ENCODE measurements at places on chromosomes 5 and 9.

DNA sequence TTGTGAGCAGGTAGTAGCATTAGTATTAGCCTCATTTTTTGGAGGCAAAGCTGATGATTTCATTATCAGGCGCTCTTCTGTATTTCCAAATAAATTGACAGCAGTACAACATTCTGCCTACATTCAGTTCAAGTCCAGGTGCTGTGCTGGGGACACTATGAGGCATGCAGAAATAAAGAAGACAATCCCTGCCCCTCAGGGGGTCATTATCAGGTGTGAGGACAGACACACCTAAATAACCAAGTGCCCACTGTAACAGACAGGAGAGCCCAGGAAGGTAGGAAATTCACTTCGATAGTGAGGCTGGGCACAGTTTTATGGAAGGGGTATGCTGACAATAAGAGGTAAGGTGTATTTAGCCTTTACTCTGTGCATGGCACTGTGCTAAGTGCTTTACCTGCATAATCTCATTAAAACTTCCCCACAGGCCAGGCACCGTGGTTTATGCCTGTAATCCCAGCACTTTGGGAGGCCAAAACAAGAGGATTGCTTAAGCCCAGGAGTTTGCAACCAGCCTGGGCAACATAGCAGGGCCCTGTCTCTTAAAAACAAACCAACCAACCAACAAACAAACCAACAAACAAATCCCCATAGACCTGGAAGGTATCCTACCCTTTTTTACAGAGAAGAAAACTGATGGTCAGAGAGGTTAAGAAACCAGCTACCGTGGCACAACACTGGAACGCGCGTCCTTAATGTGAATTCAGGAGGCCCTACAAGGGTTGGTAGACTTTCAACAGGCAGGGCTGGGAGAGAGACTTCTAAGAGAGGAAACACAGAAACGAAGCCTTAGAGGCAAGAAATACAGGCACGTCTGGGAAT is 17.5 kb upstream of the GPX3 start:
- no peak for DNase-seq

DNA sequence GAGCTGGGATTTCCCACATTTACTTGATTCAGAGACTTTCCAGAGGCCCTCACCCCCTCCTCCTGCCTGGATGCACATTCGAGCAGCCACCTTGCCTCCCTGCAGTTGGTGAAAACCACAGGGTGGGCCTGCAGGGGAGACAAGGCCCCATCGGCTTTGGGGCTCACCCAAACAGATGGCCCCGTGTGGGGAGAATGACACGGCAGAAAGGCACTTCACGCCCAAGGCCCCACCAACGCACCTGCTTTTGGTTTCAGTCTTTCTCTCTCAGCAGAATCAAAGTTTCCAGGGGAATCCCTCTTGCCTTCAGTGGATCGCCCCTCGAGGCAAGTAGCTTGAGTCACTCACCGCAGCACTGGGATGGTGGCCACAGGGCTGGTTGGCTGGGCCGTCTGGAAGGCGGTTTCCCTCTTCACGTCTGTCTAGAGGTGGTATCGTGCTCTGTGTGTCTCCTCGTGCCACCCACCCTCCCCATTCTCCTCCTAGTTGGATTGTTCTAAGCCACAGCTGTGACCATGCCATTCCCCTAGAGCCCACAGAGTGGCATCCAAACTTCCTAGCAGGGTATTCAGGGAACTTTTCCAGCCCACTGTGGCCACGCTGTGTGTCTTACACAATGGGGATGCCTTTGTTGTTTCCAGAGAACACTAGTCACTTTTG is 31.8 kb downstream of the SEC61B start:
- DNase-seq = no peak

- DNase-seq = peak; percentile 69
Measured at GRCh38 chr9:93699650-93700049, 123.3 kb downstream of the PHF2 start.

GRCh38 chr9:35736201-35736633 is 3.8 kb downstream of the CREB3 start:
- DNase-seq = peak; percentile 58

GRCh38 chr9:72315089-72315509 is 49.9 kb downstream of the ZFAND5 start:
- peak; percentile 30 for DNase-seq

GRCh38 chr5:79878721-79879336 is 112.2 kb downstream of the MTX3 start:
- DNase-seq = no peak

DNA sequence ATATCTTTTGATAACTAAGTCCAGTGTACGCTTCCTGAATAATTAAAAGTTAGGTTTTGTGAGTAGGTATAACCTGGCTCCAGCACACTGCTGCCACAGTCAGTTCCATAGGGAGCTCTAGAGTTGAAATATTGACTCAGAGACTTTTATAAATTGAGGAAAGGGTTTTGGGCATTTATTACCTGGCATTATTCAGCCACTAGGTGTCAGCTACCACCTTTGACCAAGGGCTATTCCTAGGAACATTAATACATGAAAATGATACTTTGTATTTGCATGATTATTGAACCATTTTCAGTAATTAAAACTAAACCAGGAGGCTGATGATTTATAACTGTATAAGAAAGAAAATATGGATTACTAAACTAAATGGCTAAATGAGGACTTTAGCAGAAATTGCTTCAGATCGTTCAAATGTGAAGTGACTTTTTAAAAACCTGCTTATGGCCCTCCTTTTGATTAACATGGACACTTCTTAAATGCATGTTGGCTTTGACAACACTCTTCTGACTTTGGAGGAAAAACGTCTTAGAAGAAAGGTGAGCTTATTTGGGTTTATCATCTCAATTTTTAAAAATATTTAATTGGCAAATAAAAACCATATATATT is 83.0 kb downstream of the SMC2 start:
- no peak for DNase-seq

DNA sequence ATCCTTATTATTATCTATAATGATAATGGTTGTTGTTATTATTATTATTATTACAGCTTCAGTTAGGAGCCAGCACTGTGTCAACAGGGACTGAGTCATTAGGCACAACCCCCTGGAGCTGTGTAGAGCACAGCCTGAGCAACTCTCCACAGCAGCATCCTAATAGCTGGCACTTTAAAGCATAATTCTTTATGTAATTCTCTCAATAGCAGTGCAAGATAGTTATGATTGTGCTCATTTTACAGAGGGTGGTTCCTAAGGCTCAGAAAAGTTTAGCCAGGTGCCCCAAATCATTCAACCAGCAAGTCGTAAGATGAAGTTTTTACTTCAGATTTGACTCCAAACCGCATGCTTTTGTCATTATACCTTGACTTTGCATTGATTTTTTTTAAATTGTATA is 390.3 kb downstream of the ANXA1 start:
- DNase-seq = no peak

GRCh38 chr9:120845255-120845654 is 2.5 kb upstream of the PSMD5 start:
- no peak for DNase-seq

DNA sequence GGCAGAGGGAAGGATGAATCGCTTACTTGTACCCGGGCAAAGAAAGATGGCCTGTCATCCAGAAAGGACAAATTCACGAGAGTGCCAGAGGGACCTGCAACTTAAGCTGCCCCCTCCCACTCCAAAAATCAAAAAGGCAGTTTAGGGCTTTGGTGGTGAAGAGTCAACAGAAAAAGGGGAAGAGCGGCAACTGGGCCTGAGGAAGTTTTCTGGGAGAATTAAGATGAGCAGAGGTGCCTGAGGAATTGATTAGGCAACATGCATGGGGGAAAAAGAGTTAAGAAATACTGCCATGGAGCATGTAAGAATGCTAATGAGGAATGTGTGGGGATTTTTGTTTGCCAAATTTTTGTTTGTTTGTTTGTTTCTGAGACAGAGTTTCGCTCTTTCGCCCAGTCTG is 1.8 kb upstream of the ACTL7B start:
- DNase-seq = no peak

DNA sequence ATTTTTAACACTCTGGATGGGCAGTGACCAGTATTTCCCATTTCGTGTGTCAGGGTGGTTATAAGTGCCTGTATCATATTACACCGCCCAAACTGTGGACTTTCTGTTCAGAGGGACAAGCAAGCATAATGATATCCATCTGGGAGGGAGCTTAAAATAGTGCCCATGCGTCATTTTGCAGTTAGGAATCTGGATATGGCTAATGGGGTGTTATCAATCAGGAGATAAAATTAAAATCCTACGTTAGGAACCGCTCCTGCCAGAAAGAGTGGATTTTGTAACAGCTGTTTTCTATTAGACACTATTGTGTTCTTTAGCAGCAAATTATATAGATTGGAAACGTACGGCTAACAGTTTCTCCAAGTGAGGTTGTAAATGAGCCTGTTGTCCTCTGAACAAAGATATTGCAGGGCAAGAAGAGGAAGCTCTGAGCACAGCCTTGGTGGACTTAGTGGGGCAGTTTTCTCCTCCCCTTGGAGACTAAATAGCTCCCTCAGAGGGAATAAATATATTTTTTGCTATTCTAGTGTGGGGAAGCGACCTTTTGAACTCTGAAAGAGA is 160.4 kb downstream of the SPATA31D1 start:
- no peak for DNase-seq

DNA sequence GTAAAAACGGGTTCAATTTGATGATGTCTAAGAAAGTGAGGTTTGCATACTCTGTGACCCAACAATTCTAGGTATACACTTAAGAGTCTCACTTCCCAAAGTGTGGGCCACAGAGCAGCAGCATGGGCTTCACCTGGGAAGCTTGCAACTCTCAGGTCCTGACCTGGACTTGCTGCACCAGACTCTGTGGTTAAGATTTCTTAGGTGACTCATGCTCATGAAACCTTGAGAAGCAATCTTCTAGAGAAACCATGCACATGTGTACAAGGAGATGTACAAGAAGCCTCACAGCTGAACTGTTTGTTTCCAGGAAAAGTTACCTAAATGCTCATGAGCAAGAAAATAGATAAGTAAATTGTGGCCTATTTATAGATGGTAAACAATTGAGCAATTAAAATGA is 30.0 kb downstream of the DNAJC21 start:
- DNase-seq = no peak

DNA sequence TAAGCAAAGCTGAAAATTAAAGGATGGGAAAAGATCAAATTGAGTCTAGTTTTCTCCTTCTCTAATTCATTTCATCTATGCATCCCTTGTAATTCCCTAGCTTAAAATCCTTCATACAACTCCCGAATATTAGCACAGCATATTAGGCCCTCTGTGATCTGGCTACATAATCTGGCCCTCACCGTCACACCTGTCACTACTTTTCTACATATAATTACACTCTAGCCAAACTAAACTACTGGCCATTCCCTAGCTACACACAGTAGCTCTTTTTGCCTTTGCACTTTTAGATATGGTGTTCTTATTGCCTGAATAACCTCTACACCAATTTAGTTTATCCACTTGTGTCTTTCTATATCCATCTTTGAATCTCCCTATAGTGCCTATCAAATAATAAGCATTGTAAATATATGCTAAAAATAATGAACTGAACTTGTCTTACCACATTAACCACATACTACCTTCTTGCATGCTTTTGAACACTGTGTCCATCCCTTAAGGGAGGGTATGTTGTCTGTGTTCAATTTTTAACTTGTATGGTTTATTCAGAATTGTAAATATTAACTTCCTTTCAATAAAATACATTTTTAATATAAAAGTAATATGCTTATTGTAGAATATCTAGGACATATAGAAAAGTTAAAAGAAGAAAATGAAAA is 15.9 kb downstream of the RANBP6 start:
- DNase-seq = no peak

DNA sequence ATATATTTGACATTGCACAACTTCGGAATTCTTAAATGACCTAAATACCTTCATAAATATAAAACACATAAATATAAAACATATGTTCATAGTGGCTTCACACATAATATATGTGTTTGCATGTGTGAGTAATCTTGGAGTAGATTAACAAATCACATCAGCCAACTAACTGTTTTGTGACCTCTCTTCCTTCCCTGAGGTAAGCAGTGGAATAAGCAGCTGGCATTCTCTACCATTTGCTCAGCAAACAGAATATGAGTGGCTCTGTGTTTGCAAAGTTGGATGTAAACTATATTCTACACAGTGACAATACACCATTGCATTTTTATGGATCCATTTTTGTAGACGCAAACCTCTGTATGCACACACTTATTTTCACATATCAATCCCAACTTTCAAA is 189.9 kb downstream of the ACER2 start:
- no peak for DNase-seq

DNA sequence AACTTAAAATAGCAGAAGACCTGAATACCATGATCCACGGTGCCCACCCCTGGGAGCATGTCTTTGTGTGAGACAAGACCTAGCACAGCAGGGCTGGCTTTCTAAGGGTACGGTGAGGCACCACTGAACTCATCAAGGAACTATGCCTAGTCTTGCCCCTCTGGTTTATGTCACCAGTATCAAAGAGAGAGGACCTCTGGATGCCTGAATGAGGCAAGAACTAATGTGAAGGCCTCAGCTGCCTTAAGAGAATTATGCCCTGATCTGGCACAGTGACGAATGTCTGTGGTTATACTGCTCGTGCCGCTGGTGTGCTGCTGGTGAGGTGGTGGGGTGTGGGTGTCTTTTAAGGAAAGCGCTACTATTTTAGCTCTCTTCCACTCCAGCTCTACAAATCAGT is 23.0 kb downstream of the NREP start:
- DNase-seq = no peak

DNA sequence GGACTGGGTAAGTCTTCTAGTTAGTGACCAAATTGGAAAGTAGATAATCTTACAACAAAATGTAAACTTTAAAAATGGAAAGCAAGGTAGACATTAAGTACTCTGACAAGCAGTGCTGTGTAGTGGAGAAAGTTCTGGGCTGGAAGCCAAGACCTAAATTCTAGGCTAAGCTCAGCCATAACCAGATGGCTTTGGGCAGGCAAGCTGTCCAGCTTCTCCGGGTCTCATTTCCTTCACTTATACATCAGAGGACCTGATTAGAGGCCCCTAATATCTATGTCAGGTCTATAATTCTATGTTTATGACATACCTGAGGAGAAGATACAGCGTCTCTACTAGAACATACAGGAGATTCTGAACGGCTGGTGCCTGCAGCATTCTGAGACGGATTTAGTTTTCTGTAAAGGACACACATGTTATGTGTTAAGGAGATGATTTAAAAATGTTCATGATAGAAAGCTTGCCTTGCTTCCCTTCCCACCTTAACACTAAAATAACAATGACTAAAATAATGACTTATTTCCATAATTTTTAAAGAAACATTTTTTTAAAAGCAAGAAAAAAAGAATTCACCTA is 61.2 kb downstream of the ELL2 start:
- DNase-seq = peak; percentile 29

GRCh38 chr9:118624608-118625007 is 744.6 kb downstream of the BRINP1 start:
- no peak for DNase-seq

DNA sequence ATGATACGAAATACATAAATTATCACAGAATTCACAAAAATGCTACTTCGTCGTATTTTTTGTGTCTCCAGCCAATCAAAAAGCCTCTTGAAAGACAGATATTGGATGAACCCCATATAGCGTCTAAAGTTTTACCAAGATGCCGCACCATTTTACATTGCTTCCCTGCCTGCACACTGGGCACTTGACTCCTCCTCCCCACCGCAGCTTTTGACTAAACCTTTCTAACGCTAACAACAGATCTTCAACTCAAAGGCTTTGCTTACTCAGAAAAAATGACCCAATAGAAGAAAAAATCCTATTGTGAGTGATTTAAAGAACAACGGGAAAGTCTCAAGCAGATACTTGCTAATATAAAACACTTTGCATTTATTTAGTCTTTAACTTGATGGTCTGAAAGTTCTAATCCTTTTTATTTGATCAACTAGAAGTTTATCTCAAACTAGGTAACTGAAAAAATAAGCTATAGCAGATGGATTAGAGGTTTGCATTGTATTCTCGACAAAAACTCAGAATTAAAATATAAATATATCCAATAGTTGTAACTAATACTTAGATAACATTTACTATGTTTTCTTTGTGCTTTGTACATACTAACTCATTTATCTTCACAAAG is 609.1 kb upstream of the DMAC1 start:
- DNase-seq = no peak
